Sigmoid colon (tissue), 7 donors: ENCODE measurements at places on chromosomes 1 and 21.

DNA sequence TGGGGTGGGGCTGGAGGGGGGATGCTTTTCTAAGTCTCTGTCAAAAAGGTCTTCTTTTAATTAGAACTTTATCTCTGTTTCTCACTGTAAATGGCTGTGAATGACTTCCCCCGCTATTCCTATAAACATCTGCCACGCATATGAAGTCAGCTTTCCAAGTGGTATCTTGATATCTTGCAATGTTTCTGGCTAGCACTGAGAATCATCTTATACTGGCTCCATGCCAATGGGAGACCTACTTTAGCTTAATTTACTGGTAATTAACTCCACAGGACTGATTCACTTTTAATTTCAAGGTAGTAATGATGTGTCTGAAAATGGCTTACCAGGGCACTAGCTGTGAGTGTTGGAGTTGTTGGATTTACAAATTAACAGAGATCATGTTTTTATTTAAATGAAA, 4.3 kb downstream of the GPR88 start:
- no peak overlapping the region for H3K27ac ChIP-seq
- no peak overlapping the region for H3K4me3 ChIP-seq
- no peak for DNase-seq
- H3K4me1 ChIP-seq, result no peaks in the 10 kb centered on the region
- H3K36me3 ChIP-seq, result no peaks in the 10 kb centered on the region

GRCh38 chr1:72936942-72937341, 654.6 kb upstream of the NEGR1 start:
- no peaks in the 10 kb centered on the region for H3K27me3 ChIP-seq
- H3K27ac ChIP-seq, result no peak overlapping the region
- DNase-seq, result no peak
- H3K36me3 ChIP-seq, result no peaks in the 10 kb centered on the region
- no peaks in the 10 kb centered on the region for H3K4me1 ChIP-seq

- no peaks in the 10 kb centered on the region for H3K4me1 ChIP-seq
- no peaks in the 10 kb centered on the region for H3K27me3 ChIP-seq
- H3K36me3 ChIP-seq, result no peaks in the 10 kb centered on the region
Observed at GRCh38 chr1:192974701-192975100, 84.5 kb downstream of the UCHL5 start.

- H3K4me1 ChIP-seq, result no peaks in the 10 kb centered on the region
- no peak overlapping the region for H3K27ac ChIP-seq
- H3K27me3 ChIP-seq, result no peaks in the 10 kb centered on the region
- no peak for DNase-seq
- H3K36me3 ChIP-seq, result no peaks in the 10 kb centered on the region
Observed at GRCh38 chr1:75330624-75331023, 196.4 kb downstream of the LHX8 start.

DNA sequence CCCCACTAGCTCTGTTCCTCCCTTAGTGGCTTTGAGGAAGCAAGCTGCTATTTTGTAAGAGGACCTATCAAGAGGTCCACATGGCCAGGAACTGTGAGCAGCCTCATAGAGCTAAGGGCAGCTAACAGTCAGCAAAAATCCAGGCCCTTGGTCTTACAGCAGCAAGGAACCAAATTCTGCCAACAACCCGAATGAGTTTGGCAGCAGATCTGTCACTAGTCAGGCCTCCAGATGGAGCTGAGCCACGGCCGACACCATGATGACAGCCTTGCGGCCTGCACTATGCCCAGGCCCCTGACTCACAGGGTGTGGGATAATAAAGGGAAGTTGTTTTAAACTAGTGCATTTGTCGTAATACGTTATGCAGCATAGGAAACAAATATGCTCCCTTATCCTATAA, 28.0 kb upstream of the H3-3A start:
- peak; percentile 92 for DNase-seq
- no peak overlapping the region for H3K4me3 ChIP-seq
- H3K36me3 ChIP-seq, result no peaks in the 10 kb centered on the region

DNA sequence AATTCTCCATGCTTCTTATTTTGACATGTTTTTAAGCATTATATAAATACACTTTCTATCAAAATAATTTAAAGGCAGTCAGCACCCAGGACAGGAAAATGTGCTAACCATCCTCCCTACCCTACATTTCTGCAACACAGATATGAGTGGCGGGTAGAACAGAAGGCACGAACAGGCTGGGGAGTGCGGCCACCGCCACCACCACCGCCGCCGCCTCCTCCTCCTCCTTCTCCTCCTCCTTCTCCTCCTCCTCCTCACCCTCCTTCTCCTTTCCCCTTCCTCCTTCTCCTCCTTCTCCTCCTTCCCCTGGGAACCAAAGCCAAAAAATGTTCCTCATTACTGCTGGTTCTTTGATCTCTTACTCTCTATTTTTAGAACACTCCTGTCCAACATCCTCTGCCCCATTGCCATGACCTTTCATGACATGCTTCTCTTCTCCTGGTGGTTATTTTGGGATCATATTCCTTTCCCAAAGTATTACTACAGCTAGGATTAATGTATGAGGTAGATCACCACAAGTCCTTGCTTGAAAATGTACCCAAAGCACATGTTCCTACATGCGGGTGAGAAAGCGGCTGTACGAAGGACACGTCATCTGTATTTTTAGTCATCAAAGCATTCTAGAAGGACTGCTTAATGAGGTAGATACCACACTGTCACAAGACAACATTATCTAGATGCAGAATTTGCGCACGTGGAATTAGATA, 24.5 kb upstream of the CCN1 start:
- H3K4me1 ChIP-seq, result no peaks in the 10 kb centered on the region
- DNase-seq, result no peak
- peak overlapping the region; percentile 68 for H3K27ac ChIP-seq
- H3K36me3 ChIP-seq, result no peaks in the 10 kb centered on the region
- H3K27me3 ChIP-seq, result no peaks in the 10 kb centered on the region

- no peaks in the 10 kb centered on the region for H3K4me1 ChIP-seq
- no peak overlapping the region for H3K27ac ChIP-seq
- no peaks in the 10 kb centered on the region for H3K36me3 ChIP-seq
- H3K4me3 ChIP-seq, result no peak overlapping the region
- no peak for DNase-seq
Observed at GRCh38 chr1:60699325-60699724, 383.0 kb upstream of the NFIA start.

GRCh38 chr1:95467036-95467435, 233.0 kb downstream of the RWDD3 start:
- H3K27ac ChIP-seq, result no peak overlapping the region
- DNase-seq, result no peak
- H3K4me3 ChIP-seq, result no peak overlapping the region
- no peaks in the 10 kb centered on the region for H3K36me3 ChIP-seq

DNA sequence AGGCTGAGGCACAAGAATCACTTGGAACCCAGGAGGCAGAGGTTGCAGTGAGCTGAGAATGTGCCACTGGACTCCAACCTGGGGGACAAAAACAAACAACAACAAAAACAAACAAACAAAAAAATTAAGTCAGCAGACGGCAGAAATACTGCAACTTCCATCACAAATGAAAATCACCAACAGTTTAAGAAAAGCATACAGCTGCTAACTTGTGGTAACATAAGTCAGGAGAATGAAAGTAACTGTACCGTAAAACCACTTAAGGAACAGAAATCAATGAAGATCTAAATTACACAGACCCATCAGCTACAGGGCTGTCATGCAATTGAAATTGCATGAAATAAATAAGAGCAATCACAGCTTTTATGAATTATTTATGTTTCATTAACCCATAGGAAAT, 25.0 kb downstream of the MCOLN2 start:
- no peaks in the 10 kb centered on the region for H3K27me3 ChIP-seq
- H3K4me3 ChIP-seq, result no peak overlapping the region
- DNase-seq, result no peak
- no peaks in the 10 kb centered on the region for H3K36me3 ChIP-seq

DNA sequence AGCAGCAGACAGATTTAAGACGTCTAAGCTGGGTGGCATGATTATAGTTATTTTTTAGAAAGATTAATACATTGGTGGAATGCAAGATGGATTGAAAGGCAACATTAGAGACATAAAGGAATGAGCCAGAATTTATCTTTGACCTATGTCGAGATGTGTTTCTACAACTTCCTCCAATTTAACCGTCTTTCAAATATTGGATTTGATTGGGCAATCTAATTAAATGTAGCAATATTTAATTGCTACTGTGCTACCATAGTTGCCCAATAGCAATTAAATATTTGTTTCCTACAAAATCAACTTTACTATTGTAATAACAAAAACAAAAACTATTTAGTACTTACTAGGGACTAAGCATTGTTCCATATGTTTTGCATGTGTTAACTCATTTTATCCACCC, 30.4 kb upstream of the CYP4A22 start:
- H3K4me1 ChIP-seq, result no peaks in the 10 kb centered on the region
- H3K4me3 ChIP-seq, result no peak overlapping the region
- H3K27ac ChIP-seq, result no peak overlapping the region
- DNase-seq, result no peak
- no peaks in the 10 kb centered on the region for H3K36me3 ChIP-seq

GRCh38 chr1:14615549-14616218, 17.2 kb downstream of the KAZN start:
- H3K27ac ChIP-seq, result no peak overlapping the region
- H3K4me1 ChIP-seq, result no peaks in the 10 kb centered on the region
- H3K4me3 ChIP-seq, result no peak overlapping the region
- H3K36me3 ChIP-seq, result no peaks in the 10 kb centered on the region
- DNase-seq, result no peak

DNA sequence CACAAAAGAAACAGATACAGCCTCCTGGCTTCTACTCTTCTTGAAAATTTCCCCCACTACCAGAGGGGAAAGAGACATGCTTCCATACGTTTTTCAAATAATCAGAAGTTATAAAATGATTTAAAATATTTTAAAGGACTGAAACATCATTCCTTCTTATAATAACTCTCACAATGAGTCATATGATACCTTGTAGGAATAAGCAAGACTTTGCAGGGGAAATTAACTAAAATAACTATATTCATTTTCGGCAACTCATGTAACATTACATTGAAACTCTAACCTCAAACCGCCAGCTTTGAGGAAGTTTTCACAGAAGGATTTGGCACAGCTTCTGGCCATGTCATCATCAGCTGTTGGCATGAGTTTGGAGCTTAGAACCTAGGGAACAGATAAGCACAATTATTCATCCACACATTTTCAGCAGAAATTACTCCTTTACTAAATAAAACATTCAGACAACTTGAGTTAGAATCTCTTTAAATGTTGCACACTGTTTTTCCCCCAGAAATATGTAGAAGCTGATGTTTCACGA, 85.9 kb downstream of the USP24 start:
- no peaks in the 10 kb centered on the region for H3K4me1 ChIP-seq
- DNase-seq, result no peak
- H3K27me3 ChIP-seq, result no peaks in the 10 kb centered on the region

- H3K27me3 ChIP-seq, result peaks cover 7% of the 10 kb centered on the region
- peaks cover 8% of the 10 kb centered on the region for H3K4me1 ChIP-seq
- no peak overlapping the region for H3K27ac ChIP-seq
- DNase-seq, result no peak
- H3K4me3 ChIP-seq, result no peak overlapping the region
Observed at GRCh38 chr1:51331206-51332100, 1.1 kb upstream of the TTC39A start.

DNA sequence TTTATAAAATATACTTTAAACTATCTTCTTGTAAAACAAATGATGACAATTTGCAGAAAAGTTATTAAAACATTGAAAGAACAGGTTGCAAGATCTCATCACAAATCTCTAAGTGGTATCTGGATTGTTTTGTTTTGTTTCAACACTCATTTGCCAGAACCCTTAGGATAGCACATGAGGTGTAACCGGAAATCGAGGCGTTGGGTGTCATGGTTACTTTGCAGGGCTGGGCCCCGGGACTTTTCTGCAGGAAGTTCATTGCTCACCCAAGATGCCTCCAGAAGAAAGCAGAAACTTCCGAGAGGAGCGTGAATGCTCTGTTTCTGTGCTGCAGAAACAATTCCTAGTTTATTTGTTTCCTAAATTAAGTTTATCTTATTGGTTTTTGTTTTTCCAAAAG, 2.5 kb downstream of the DISC1 start:
- DNase-seq, result peak; percentile 70
- H3K27ac ChIP-seq, result peak overlapping the region; percentile 78
- peaks cover 7% of the 10 kb centered on the region for H3K27me3 ChIP-seq

GRCh38 chr1:61450872-61451571, 273.9 kb downstream of the TM2D1 start:
- peaks cover 65% of the 10 kb centered on the region for H3K4me1 ChIP-seq
- H3K4me3 ChIP-seq, result no peak overlapping the region
- H3K36me3 ChIP-seq, result no peaks in the 10 kb centered on the region
- no peak for DNase-seq
